ENCODE measurements at places on chromosomes 7 and 10.
A peak's percentile ranks its signal among the peaks of the same experiment; 100 is the strongest.

DNA sequence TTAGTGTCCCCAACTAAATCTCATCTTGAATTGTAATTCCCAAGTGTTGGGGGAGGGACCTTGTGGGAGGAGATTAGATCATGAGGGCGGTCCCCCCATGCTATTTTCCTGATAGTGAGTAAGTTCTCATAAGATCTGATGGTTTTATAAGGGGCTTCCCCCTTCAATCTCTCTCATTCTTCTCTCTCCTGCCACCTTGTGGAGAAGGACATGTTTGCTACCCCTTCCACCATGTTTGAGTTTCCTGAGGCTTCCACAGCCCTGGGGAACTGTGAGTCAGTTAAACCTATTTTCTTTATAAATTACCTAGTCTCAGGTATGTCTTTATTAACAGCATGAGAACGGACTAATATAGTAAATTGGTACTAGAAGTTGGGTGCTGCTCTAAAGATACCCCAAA lies 365.6 kb downstream of the ANKRD7 start:
- DNase-seq = no peak

- DNase-seq = no peak
These were observed 236.3 kb downstream of the HTR7 start for GRCh38 chr10:90621577-90621976.

GRCh38 chr7:74599244-74599643 lies 58.3 kb upstream of the GTF2I start:
- no peak for DNase-seq

DNA sequence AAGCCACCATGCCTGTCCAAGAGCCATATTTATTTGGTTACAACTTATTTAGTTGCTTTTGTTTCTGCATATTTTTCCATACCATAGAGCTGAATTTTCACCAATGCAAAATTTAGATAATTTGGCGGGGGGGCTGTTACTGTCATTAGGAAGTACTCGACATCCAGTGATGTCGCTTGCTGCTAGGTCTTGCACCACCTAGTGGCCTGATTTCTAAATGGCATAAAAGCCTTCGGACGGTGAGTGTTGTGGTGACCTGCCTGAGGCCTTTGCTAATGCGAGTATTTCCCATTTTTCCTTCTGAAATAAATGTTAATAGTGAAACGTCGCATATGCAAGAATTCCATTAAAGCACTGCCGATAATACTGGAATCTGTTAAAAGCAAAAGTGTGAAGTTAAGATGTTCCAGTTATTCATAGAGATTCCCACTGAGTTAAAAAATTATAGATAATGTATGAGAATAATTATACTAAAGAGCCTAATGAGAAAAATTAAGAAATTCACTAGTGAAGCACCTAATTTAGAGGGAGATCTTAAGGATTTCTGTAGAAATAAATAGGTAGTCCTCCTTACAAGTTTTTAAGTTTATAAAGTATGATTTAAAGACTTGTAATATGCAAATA lies 86.1 kb upstream of the DNAJB6 start:
- DNase-seq = peak; percentile 12

- no peak for DNase-seq
These were observed 271.6 kb downstream of the CCDC3 start for GRCh38 chr10:12729885-12730284.

GRCh38 chr7:33733870-33734650 lies 171.3 kb upstream of the BMPER start:
- DNase-seq = no peak

GRCh38 chr7:29282819-29283414 lies 88.3 kb downstream of the CHN2 start:
- DNase-seq = no peak
